ENCODE measurements at places on chromosomes 1 and 21. TPM values are rescaled to one million over a fixed set of nuclear protein-coding genes. Genes with fewer than 3 reads are reported as not detected.

DNA sequence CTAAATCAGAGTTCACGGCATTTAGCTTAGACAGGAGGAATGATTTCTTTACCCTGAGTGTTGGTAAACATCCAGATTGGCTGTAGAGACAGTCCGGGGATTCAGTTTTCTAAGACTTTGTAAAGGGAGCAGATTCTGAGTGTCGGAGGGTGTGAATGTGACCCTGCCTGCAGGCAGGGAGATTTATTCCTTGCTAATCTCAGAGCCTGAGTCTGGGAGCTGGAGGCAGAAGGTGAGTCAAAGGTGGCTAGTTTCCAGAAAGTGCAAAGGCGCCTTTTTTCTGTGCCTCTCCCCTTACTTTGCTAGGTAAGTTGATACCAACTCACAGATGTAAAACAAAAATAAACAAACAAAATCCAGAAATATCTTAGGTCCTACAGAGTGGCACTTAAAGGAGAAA, 11.7 kb downstream of the ATP1B1 start:
- no peak for DNase-seq

Gene SPAG17
- total RNA-seq, result not detected

Gene ST6GALNAC3
- 18.9 TPM for total RNA-seq

Gene AGTRAP
- total RNA-seq, result 4.1 TPM

Gene VWA5B1
- not detected for total RNA-seq
